T47D (cell line): ENCODE measurements at places on chromosomes 2 and 18.
A peak's percentile ranks its signal among the peaks of the same experiment; 100 is the strongest.

DNA sequence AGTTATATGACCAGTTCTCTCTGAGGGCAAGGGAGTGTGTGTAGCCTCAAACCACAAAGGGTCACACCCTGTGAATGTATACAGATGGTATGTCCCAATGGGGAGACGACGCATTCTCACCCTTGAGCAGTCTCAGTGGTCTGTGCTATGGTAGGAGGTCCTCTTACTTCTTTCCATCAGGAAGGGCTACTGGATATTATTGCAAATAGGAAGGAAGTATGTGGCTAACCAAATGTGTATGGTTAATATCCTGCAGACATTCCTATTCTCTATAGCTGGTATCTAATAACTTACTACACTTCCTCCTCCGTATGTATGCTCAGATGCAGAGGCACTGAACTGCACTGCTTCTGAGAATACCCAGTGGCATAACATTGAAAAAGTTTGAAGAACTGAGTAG lies 306.7 kb upstream of the CCDC68 start:
- DNase-seq: no peak

DNA sequence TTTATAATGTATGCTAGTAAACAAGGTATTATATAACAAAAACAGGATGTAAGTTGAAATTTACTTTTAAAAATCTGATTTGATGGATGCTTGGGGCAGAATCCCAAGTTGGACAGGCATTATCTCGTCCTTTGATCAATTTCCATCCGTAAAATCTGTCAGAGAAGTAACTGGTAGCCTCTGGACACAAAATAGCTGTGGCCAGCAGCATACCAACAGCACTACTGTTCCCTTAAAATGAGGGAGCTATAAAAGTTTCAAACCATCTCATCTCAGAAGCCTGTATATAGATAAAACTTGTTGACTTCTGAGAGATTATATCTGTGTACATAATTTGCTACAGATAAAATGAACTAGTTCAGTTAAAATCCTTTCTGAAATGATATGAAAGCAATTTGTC lies 14.7 kb upstream of the METAP1D start:
- DNase-seq: peak; percentile 41

DNA sequence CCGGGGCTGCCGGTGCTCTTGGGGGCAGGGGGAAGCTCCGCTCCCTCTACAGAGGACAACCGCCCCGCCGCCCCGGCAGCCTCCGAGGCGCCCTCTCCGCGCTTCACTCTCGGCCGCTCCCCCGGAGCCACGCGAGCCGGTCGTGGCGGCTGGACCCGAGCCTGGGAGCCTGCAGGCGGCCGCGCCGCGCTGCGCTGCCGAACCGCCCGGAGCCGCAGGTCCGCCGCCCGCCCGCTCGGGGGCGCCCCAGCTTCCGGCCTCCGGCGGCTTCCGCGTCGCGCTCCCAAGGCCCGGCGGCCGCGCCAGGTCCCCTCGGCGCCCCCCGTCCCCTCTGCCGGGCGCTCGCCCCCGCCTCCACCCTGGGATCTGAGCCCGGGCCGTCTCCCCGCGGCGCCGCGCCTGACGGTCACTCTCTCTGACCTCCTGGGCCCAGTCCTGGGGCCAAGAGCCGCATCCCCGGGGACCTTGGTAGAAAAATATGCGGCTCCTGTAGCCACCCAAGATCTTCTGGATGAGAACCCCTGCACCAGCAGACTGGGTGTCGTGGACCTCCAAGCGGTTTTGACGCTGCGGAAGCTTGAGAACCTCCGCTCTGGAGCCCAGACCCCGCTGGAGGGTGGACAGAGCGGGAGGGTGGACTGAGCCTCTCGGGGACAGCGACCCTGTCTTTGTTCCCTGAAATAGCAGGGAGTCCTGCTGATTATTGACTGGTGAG lies 44.3 kb downstream of the SERTAD2 start:
- DNase-seq: peak; percentile 60

GRCh38 chr18:76610933-76611749 lies 116.1 kb upstream of the ZNF516 start:
- peak; percentile 10 for DNase-seq

GRCh38 chr2:220296174-220296573 lies 668.7 kb downstream of the SLC4A3 start:
- peak; percentile 54 for DNase-seq

GRCh38 chr2:10614124-10614523 lies 75.7 kb downstream of the NOL10 start:
- no peak for DNase-seq

- no peak for DNase-seq
Measured at GRCh38 chr2:236744716-236745115, 175.1 kb downstream of the ACKR3 start.

GRCh38 chr2:146762786-146763185 lies 1082.0 kb upstream of the ACVR2A start:
- no peak for DNase-seq

GRCh38 chr2:30981510-30981909 lies 156.7 kb downstream of the GALNT14 start:
- DNase-seq: no peak

DNA sequence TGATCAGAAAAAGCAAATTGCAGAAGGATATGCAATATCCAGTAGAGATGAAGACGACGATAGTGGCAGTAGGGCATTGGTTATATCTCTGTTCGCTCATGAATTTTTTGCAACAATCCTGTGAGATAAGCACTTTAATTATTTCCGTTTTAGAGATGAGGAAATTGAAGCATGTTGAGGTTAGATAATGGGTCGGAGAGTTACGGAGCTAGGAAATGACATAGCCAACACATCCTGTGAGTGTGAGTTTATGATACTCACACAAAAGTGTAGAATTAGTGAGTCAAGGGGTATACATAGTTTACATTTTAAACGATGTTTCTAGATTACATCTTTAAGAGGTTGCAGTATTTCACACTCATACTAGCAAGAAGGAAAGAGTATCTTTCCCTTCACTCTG lies 123.1 kb upstream of the ARL4C start:
- DNase-seq: no peak

DNA sequence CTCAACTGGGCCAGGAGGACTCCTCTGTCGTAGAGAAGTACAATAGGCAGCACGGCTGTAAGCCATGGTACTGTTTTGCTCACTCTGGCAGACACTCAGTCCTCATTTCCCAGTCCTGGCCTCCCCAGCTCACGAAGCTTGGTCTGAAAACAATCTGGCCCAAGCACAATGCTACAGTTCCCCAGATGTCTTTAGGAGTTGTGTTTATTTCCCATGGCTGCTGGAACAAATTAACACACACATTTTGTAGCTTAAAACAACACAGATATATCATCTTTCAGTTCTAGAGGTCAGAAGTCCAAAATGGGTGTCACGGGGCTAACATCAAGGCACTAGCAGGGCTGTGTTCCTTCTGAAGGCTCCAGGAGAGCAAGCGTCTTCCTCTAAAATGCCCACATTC lies 13.0 kb downstream of the FABP1 start:
- no peak for DNase-seq

- no peak for DNase-seq
Measured at GRCh38 chr2:3696545-3696944, 6.8 kb upstream of the DCDC2C start.

DNA sequence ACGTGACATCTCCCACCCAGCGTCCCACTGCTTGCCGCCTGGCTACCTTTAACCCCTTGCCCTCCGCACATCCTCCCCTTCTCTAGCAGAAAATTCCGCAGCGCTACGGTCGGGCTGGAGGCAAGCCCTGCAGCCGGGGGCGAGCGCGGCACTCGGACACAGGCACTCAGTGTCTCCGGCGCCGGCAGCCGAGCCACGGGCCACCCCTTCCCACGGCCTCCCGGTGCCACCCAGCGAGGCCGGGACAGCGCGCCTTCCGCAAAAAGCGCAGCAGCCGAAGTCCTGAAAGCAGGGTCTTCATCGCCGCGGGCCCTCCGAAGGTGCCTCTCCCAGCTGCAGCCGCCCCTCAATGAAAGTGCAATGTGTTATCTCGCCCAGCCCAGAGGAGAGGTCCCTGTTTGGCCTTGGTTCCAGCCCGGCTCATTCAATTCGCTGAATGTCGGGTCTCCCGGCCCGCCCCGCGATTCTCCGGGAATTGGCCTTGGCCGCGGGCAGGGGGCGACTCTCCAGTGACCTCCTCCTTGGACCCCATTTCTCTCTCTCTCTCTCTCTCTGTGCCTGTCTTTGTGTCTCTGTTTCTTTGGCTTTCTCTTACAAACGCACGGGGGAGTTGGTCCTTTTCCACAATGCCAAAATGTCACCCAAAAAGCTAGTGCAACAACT lies 1.1 kb downstream of the DLGAP1 start:
- DNase-seq: no peak

GRCh38 chr2:7887441-7887840 lies 794.4 kb upstream of the ID2 start:
- no peak for DNase-seq

DNA sequence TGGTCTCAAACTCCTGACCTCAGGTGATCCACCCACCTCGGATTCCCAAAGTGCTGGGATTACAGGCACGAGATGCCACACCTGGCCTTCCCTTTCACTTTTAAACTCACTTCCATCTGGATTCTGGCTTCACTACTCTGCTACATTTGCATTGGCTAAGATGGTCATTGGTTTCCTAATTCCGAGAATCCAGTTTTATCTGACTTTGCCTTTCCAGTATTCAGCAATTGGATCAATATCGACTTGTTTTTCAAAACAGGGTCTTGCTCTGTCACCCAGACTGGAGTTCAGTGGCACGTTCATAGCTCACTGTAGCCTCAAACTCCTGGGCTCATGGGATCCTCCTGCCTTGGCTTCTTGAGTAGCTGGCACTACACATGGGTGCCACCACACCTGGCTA lies 4.7 kb upstream of the CD302 start:
- DNase-seq: no peak

DNA sequence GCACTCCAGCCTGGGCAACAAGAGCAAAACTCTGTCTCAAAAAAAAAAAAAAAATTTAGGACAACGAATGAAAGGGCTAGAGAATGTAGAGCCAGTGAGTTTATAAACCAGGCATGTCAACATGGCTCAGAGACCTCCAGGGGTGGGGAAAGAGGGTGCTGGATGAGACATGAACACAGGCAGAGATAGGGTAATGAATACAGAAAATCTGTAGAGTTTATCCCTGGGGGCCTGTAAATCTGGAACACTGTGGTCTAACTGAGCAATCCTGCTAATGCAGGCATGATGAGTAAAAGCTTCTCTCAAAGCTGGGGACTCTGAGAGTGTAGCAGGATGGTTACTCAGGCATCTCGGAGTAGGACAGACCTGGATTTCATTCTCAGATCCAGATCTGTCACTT lies 59.2 kb upstream of the IGFBP2 start:
- no peak for DNase-seq
